Placental pericyte (primary cell): ENCODE measurements at places on chromosomes 5 and 9. TPM values are rescaled to one million over a fixed set of nuclear protein-coding genes. Genes with fewer than 3 reads are reported as not detected.

The IGIP gene
- total RNA-seq: 3.3 and 5.7 TPM in 2 replicates

The ZNF483 gene
- total RNA-seq: 0.44 and 0.86 TPM in 2 replicates

The FNBP1 gene
- 23.2 and 43.5 TPM in 2 replicates for total RNA-seq

The SLC36A2 gene
- not detected in 2 replicates for total RNA-seq

The GMCL2 gene
- total RNA-seq: not detected in 2 replicates

The CCDC180 gene
- total RNA-seq: 0.14 and 0.88 TPM in 2 replicates

The CAVIN4 gene
- 0.66 and 3.7 TPM in 2 replicates for total RNA-seq

The BTNL8 gene
- total RNA-seq: not detected in 2 replicates

The SLC34A1 gene
- total RNA-seq: not detected in 2 replicates
